ENCODE measurements at places on chromosomes 12 and 14.

- no peak for DNase-seq
Measured at GRCh38 chr12:6062757-6063735, 61.4 kb downstream of the VWF start.

GRCh38 chr14:41875116-41875515 is 268.4 kb downstream of the LRFN5 start:
- DNase-seq, result no peak

DNA sequence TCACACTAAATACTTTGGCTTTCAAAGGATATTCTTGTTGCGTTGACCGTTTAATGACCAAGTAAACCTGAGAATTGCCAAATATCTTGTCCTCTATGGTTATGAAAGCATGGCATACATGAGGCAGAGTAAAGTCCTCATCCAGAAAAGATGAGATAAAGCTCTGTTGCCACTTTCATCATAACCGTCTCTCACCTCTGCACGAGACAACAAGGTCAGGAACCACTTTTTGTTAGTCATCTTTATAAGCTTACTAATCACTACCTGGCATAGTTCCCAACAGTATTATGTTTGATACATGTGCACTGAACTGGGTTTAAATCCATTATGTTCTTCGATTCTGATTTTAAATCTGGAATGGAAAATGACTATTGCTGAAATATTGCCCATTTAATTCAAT is 31.3 kb downstream of the PTPRB start:
- no peak for DNase-seq

- no peak for DNase-seq
Measured at GRCh38 chr14:90273532-90273931, 17.2 kb downstream of the PSMC1 start.

DNA sequence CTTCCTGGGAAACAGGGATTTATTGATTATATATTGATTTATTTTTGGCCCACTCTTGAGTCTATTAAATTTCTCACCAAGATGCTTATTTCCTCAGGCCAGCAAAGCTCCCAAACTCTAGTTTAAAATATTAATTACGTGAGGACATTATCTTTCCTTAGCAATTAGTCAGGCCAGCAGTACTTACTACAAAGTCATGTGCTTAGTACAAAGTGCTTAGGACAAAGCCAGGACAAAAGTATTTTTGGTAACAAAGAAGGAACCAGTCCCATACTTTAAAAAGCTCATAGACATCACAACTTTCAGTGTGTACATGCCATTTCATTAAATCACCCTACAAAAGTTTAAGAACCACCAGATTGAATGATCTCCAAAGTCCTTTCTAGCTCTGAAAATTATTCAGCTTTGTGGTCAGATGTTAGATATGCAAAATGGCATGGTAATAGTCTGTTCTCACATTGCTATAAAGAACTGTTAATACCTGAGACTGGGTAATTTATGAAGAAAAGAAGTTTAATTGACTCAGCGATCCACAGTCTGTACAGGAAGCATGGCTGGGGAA is 94.7 kb upstream of the PWP1 start:
- no peak for DNase-seq

DNA sequence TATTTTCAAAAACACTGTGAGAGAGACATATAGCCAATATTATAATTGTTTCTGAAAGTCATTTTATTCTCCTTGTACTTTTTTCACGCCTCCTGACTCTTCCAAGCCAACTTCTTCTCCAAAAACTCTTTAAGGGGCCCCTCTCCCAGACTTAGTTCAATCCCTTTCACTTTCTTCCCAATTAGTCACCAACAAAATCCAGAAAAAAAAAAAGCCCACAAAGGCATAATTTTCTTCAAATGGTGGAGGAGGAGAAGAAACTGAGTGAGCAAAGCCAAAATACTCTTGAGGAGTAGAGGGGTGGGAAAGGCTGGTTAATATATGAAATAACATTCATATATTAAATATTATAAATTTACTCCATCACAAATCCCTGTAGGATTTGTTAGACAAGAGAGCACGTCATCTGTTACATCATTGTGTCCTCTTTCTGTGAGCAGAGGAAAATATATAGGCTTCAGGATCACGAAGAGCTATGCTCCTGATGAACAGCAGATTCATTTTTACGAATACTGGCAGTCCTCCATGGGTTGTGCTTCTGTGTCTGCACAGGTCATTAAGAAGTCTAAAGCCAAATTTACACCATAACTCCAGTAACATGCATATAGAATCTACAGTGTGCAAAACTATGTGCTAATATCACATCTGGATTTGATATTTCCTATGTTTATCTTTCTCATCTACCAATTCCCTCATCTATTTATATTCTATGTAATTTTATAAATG is 25.9 kb upstream of the NID2 start:
- DNase-seq, result peak; percentile 90

GRCh38 chr12:105920161-105920684 is 218.5 kb downstream of the NUAK1 start:
- DNase-seq, result no peak

- no peak for DNase-seq
Measured at GRCh38 chr14:29529418-29529817, 398.2 kb downstream of the PRKD1 start.

- no peak for DNase-seq
Measured at GRCh38 chr12:45655186-45655585, 74.3 kb upstream of the ARID2 start.

DNA sequence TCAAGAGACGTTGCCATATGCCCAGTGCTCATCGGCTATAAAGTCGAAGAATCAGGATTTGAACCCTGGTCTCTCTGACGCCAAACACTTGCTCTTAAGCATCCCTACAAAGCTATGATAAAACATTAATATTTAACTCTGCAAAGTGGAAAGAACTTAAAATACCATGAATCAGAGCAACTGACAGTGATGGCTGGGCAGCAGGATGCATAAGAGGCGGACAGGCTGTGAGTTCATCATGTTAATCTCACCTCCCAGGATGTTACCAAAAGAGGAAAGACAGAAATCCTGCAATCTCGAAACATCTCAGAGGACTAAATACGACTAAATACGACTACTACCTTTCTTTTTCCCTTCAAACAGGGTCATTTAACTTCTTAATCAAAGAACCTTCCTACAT is 5.8 kb downstream of the DICER1 start:
- DNase-seq, result no peak

DNA sequence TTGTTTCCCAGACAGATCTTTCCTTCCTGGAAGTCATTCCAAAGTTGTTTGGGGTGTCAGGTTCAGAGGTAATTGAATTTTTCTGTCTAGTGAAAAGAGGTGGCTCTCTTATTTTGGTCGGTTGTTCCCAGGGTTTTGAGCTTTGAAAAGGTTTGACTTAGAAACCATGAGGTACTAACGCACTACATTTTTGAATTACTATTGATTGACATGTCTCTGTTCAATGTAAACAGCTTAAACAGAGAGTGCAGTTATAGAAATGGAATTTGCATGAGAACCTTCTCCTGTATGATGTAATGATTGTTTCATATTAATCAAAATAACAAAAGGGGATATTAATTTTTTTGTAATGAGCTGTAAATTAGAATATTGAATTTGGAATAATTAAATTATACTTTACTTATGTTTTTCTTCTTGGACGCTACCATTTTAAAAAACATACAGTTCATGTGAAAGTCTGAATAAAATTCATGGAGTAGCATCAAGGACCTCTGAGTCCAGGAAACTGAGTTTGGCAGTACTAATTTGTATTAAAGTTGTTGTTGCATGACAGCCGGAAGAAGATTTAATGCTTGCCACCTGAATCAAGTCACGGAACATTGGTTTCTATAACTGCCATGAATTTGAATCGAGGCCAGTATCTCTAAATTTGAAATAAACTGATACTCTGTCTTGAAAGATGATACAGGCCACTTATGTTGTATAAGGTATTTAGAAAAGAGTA is 41.7 kb downstream of the NPAS3 start:
- no peak for DNase-seq

GRCh38 chr12:52181746-52182145 is 10.1 kb downstream of the KRT80 start:
- DNase-seq, result peak; percentile 52

DNA sequence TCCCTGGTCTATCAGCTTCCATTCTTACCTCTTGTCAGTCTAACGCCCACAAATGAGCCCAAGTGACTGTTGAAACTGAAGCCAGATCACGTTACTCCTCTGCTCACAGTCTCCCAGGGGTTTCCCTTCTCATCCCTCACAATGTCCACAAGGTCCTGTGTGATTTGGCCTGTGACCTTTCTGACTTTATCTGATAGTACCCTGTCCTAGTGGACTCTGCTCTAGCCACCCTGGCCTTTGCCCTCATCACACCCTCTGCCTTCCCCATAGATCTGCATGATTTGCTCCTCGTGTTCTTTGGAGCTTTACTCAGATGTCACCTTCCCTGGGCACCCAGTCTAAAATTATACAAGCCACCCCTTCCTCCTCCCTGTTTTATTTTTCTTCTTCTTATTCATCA is 55.5 kb downstream of the RDH12 start:
- no peak for DNase-seq

DNA sequence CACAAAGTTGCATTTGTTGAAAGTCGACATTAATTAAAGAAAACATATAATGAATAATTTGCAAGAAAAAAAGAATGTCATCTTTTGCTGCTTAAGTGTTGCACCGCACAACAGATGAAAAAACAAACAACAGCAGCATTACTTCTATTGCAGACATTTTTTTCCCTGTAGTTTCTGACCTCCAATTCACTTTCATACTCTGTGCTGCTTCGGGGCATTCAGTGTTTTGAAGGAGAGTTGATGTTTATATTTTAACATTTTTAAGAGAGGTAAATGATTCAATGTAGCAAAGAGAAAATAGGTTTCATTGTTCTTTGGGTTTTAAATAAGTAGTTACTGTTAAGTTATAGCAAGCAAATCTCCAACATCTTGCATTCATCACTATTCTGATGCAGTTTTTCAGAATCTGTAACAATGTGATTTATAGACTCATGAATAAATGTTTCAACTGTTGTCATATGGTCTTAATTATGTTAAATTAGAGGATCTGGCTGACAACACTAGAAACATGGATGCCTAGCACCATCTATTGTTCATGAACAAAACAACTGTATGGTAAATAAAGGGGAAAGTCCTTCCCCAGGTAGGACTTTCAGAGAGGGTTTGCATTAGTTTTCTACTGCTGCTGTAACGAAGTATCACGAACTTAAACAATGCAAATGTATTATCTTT is 168.1 kb downstream of the BCAT1 start:
- peak; percentile 21 for DNase-seq

DNA sequence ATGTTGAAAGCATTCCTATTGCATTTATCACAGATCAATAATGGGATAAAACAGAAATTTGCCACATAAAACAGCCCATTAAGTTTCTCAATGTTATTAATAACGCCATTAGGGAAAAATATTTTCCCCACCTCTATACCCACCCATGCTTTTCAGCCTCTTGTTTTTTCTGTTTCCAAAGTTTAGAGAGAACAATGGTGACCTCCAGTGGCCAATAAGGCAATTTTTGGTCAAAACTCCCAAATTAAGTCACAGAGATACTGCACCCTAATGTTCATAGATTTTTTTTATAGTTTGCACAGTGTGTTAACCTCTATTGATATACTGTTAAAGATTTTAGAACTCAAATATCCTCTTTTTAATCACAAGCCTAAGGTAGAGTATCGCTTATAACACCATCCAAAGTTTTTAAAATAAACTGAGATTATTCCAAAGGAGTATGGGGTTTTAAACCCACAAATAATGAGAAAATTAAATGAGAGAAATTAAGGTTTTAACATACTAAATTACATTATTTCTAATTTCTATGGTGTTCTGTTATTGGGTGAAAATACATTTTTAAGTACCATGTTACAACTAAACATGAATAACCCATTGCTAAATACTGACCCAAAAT is 184.7 kb upstream of the DCN start:
- no peak for DNase-seq

- no peak for DNase-seq
Measured at GRCh38 chr12:132300789-132301722, 28.3 kb downstream of the GALNT9 start.

GRCh38 chr14:23030936-23031335 is 3.8 kb downstream of the PSMB5 start:
- DNase-seq, result no peak

DNA sequence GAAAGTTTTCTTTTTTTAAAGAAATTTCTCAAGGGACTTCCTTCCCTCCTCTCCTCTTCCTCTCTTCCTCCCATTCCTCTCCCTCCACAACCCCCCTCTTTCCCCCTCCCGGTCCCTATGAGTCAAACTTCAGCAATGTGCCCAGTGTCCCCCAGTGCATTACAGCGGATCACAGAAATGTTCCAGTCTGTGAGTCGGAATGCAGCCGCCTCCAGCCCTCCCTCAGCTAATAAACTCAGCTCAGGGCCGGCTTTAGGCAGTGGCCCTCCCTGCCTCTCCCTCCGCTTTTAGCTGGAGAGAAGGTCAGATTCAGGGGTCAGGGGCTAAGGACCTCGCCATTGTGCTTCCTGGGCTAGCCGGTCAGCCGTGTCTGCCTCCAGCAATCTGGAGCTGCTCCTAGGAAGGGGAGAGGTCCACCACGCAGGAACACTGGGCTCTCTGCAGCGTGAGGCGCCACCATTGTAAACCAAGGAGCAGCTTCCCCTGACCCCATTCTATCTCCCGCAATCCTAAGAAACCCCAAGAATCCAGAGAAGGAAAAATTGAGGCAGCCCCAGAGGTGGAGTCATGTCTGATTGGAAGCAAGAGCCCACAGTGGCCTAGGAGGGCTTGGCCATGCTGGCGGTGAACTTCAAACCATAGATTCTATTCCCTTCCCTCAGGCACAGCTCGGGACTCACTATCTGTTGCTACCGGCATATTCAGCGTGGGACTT is 1.1 kb upstream of the HDAC7 start:
- DNase-seq, result peak; percentile 96

DNA sequence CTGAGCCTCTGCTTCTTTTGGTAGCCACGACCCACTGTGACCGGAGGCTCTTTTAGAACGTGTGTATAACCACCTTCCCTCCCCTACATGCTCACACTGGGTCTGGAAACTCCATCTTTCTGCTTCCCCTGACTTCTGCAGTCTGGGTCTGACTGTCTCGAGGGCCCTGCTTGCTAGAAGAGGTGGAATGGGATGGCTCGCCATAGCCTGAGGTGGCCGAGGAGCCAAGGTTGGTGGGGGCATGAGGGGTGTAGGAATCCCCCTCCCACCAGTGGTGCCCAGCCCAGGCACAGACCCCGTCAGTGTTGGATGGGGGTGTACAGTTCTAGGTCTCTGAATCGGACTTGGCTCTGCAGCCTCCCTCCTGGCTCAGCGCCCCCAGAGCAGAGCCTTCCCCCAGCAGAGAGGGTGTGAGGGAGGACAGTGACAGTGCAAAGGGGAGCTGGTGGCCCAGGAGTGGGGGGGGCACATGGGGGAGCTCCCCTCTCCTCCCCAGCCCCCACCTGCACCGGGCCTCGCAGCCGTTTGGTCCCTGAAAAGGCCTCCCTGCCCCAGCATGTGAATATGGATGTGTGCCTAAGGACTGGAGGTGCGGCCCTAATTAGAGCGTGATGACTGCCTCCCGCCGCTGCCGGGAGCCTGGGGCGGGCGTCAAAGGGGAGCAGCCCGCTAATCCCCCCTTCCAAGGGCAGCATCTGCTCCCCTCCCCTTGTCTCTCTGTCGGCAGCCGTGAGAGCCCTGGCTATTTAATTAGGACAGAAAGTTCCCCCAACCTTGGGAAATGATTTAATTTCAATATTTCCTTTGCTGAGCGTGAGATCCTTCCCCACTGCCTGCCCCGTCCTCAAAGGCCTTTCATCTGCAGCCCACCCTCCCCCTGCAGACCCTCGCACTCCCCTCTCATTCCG is 196.2 kb upstream of the C14orf180 start:
- DNase-seq, result no peak

Data from fibroblast of skin of left biceps (primary cell).